ENCODE measurements at places on chromosomes 2 and 18.

GRCh38 chr2:238910751-238911351, 63.0 kb downstream of the TWIST2 start:
- DNase-seq = peak; percentile 78

- peak; percentile 92 for DNase-seq
Observed at GRCh38 chr2:31233741-31234682, at the start of gene EHD3. TSS of gene EHD3 (plus strand) at chr2:31234152. CDS start at chr2:31234622, 470 bp downstream.

GRCh38 chr2:141393214-141393545, 737.6 kb downstream of the LRP1B start:
- DNase-seq = no peak

GRCh38 chr2:95278051-95278471, 3.8 kb downstream of the PROM2 start:
- DNase-seq = peak; percentile 75

DNA sequence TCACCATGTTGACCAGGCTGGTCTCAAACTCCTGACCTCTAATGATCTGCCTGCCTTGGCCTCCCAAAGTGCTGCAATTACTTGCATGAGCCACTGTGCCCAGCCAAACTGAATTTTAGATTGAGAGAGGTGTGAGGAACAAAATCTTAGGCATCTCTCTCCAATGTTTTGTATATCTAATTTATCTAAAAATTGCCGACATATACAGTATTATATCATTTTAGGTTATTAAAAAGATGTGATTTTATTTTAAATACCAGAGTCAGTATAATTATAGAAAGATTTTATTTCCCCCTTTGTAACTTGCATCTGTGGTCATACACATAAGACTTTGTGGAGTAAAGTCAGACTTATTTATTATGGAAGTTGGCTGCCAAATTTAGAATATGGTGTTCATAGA, 10.1 kb downstream of the PMS1 start:
- no peak for DNase-seq

DNA sequence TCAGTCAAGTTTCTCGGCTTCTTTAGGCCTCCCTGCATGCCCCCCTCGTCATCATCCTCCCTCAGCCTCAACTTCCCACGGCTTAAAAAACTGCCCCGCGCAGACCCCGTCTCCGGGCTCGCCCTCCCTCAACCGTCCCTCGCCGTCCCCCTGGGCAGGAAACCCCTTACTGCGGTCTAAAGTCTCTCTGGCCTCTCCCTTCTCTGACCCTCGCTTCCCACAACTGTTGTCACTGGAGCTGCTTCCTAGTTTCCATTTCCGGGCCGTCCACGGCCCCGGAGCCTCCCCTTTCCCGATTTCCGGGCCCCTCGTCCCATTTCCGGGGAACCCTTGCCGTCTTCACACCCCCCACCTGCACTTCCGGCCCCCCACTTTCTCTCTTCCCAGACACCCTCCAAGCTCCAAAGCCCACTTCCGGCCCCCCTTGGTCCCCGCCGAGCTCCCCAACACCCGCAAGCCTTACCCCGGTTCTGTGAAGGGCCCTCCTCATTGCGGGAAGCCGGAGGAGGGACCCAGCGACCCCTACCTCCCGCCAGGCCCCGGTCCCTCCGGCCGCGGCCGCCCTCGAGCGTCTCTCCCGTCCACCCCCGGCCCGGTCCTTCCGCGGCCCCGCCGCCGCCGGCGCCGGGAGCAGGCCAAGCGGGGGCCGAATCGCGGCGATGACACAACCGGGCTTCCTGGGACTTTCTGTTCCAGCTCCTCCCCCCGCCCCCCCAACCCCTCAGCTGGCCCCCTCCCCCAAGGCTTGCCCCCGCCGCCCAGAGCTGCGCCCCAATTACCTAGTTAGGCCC, 513 bp downstream of the TRIP12 start:
- peak; percentile 81 for DNase-seq

- DNase-seq = no peak
Observed at GRCh38 chr2:20457661-20458630, 11.1 kb downstream of the RHOB start.

DNA sequence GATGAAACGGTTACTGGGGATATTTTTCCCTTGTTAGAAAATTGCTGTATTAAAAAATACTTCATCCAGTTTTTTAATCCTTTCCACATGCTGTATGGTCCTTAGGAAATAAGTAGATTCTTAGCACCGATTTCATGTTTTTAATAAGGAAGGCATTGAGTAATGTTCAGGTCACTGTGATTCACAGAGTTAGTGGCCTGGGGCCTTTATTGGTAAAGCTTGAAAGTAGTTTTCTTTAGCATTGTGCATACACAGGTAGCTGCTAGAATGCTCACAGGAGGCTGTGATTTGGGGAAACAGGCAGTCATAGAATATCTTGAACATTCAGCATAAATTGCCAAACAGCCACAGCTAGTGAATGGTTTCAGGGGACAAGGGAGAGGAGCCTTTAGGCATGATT, 79.8 kb downstream of the XRCC5 start:
- DNase-seq = no peak
